Stimulated activated naive CD4-positive, alpha-beta T cell (primary cell): ENCODE measurements at places on chromosomes 1 and 21.

GRCh38 chr1:178397678-178398077 lies 99.1 kb downstream of the CLEC20A start:
- no peak for DNase-seq

DNA sequence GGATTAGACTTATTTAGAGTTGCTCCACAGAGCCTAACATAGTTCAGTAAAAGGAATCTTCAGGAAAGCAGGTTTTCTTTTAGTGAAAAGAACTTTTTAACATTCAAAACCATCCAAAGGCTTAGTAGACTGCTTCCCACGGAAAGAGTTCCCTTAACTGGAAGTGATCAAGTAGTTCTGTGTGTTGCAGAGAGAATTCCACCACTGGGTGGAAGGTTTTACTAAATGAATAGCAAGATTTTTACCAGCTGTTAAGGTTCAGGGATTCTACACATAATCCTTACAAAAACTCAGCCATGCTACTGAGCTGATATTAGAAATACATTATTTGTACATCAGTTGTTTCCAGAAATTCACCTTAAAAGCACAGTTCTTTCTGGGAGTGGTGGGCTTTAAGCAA lies 119.7 kb downstream of the GDAP2 start:
- DNase-seq, result no peak

DNA sequence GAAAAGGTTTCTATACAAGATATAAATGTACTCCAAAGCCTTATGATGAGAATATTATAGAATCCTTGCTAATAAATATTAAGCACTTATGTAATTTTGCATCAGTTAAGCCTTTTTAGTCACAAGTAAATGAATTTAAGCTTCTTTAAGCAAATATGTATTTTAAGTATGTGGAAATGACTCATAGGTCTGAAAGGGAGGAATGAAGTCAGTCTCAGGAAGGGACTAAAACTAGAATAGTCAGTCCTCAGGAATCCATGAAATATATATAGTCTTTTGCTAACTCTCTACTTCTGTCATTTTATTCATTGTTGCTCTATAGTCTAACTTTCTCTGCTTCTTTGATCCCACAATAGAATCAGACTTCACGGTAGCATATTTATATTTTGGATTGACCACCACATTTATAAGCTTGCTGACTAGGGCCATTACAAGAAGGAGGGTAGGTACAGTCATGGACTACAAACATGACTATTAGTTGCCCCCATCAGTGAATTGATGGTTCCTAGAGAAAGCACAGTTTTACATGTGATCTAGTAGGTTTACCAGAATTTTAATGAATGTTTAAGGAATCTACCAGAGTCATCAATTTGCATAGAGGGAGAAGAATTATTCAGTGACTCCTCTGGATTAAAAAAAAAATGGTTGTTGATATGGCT lies 20.2 kb upstream of the RABGGTB start:
- DNase-seq, result no peak

- no peak for DNase-seq
These were observed 12.8 kb upstream of the LMX1A start for GRCh38 chr1:165369255-165369848.

- no peak for DNase-seq
These were observed 1.4 kb downstream of the NUCKS1 start for GRCh38 chr1:205748403-205749233.

DNA sequence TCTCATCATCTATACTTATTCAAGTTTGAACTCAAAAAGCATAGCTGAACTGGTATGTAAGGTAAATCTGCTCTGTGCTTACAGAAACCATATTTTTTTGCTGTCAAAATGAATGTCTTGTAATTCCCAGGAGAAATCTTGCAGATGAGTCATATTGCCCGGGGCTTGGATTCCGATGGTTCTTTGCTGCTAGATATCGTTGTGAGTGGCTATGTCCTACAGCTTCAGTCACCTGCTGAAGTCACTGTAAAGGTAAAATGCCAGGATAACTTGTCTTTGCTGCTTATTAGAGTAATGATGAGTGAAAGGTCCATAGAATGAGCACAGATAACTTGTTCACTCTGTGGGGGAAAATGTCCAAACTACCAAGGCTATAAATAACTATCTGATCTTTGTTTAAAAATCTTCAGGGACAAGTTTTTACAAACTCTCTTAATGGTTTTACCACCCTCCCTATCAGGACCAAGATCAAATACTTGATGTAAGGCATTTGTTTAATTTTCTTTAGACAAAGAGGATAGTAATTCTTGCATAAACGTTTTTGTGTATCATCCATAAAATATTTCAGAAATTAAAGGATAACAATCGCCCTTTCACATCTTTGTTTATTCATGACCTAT lies 222.3 kb downstream of the TPR start:
- no peak for DNase-seq
